ENCODE measurements at places on chromosomes 1 and 21. TPM values are rescaled to one million over a fixed set of nuclear protein-coding genes. Genes with fewer than 3 reads are reported as not detected.

GRCh38 chr1:204503122-204503912, 8.7 kb upstream of the PIK3C2B start:
- DNase-seq = no peak

DNA sequence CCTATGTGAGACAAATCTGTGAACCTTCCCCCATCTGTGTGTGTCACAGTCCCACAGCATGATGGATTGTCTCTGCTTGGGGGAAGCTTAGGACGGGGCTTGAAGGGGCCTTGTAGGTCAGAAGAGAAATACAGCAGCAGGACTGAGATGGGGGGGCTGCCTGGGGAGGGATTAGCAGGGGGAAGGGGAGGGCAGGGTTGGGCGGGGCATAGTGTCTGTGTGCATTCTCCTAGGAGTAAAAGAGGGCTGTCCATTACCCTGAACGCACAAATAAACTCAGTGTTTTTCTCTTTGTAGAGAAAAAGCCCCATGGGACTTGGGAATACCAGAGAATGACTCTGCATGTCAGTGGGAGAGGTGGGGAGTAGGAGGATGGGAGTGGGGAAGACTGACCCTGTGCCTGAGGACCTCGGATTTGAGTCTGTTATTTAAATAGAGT, 16.4 kb downstream of the RNF220 start:
- no peak for DNase-seq

DNA sequence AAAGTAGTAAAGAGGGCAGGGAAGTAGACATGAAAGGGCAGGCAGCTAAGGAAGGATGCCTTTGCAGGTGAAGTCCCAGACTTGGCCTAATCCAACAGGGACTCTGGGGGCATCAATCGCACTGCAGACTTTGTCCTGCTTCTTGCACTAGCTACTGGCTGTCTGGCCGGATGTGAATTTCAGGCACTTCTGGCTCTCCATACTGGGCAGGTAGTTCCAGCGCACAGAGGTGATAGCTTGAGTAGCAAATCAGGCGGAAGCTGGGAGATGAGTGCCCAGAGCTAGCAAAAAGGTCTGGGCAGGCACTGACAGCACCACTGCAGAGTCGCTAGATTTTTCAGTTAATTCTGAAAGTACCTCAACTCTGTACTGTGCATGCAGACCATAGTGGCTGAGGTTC, 997 bp downstream of the RSPH1 start:
- peak; percentile 20 for DNase-seq

GRCh38 chr1:243354511-243355153, 98.8 kb downstream of the SDCCAG8 start:
- no peak for DNase-seq

DNA sequence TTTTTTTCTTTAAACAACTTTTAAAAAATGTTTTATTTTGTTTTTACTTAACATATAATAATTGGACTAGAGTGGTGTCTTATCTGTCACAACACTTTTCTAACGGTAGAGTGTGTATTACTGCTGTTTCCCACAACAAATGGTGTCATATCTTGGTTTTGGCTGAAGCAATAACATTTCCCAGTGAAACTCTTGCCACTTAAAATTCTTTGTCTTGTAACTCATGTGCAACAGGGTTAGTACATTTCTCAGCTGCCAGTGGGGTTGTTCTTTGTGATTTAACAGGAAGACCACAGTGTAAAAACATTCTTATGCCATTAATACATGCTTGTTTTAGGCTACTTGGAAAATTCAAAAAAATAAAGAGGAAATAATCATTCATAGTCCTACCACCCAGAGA, 43.5 kb downstream of the ALPL start:
- peak; percentile 91 for DNase-seq

DNA sequence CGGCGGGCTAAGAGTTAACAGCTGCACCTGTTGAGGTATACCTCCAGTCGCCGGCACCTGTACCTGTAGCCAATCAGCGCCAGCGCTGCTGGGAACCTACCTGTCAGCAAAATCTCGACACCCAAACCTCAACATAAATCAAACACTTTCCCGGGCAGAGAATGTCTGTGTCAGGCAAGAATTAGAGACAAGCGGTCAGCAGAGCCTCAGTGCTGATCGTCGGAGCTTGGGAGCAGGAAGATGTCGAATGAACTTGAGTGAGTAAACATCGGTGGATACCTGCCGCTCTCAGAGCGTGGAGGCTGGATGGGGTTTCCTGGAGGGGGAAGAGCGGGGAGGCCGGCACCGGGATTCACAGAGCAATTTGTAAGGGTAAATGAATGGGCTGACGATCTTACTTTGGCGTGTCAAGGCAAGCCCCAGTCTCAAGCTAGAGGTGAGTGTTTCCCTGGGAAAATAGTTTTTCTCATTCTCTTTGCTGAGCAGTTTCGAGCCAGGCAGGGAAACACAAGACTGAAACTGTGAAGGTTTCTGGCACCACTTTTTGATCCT, at the start of gene GRHL3:
TSS of gene GRHL3 (plus strand) at position 46 of the 552 bp plus-strand sequence. CDS start at position 241, 195 bp downstream.
- DNase-seq = no peak

DNA sequence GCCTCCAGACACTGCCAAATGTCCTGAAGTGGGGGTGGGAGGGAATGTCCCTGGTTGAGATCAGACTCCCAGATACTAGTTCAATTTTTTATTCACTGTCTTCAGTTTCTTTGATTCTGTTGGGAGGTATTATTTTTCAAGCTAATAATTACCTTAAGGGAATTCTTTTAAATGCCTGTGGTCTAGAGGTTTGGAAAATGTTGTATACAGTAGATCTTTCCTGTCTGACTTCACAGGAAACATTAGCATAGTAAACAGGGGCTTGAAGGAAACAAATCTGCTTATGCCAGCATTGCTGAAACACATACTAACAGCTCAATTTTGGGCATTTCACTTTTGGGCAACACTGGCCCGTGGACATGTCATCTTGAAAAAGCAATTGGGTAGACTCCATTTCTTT, 84.3 kb upstream of the HP1BP3 start:
- peak; percentile 26 for DNase-seq

The ADCY10 gene
- total RNA-seq = not detected

The CRNN gene
- total RNA-seq = not detected

The HSPA6 gene
- total RNA-seq = 0.18 TPM

Measured in SJSA1 (cell line).